ENCODE measurements at places on chromosomes 6 and 20. TPM values are rescaled to one million over a fixed set of nuclear protein-coding genes. Genes with fewer than 3 reads are reported as not detected.

GRCh38 chr6:20868397-20869096, 334.3 kb downstream of the CDKAL1 start:
- peak; percentile 78 for DNase-seq

DNA sequence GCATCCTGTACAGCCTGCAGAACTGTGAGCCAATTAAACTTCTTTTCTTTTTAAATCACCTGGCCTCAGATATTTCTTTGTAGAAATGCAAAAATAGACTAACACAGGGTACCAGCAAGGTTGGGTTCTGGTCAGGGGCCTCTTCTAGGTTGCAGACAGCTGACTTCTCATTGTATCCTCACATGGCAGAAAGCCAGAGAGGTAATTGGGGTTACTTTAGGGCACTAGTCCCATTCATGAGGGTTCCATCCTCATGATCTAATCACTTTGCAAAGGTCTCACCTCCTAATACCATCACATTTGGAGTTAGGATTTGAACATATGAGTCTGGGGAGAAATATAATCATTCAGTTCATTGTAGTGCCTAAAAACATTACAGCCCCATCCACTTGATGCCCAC, 101.5 kb downstream of the LCA5 start:
- no peak for DNase-seq

The GCM1 gene
- not detected for total RNA-seq

The SMAP1 gene
- total RNA-seq, result 31.1 TPM

DNA sequence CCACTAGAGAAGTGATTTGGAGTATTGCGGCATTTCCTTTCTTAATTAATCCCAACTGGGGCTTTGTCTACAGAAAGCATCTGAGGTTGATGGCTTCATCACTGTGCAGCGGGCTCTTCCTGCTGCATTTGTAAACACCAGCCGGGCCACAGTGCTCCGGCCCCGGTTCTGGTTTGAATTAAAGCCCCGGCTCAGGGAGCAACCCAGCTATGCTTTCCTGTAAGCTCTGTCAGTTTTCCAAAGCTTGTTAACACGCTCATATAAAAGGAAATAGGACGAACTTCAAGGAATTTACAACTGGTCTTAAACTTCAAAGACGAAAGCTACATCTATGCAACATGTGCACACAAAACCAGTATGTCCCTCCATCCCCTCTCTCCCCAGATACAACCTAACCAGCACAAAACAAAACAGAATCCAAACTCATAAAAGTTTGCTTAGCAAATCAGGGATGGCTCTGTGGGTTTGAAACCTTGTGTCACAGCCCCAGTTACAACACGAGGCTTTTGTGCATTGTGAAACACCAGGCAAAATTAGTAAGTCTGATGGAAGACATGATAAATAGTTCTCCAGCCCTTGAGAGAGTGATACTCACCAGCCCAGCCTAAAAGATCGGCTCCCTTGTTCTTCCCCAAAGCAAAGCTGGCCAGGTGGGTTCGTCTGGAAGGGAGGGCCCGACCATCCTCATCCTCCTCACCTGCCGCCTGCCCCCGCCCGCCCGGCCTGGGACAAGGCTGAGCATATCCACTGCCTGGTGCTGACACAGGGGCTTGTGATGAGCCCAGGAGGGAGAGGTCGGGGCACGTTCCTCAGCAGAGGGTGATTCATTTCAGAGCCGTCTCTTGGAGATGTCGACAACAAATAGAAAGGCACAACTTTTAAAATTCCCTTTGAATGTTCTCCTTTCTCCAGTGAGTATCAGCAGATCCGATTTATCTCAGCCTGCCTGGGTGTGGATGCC, 197.9 kb downstream of the TFAP2C start:
- DNase-seq, result no peak

The EDEM2 gene
- total RNA-seq, result 25.3 TPM

- peak; percentile 39 for DNase-seq
These were observed 77.5 kb downstream of the FKBP5 start for GRCh38 chr6:35611240-35611639.

GRCh38 chr6:46135176-46135575, 5.4 kb downstream of the ENPP4 start:
- no peak for DNase-seq

The NFATC2 gene
- total RNA-seq, result 0.39 TPM

DNA sequence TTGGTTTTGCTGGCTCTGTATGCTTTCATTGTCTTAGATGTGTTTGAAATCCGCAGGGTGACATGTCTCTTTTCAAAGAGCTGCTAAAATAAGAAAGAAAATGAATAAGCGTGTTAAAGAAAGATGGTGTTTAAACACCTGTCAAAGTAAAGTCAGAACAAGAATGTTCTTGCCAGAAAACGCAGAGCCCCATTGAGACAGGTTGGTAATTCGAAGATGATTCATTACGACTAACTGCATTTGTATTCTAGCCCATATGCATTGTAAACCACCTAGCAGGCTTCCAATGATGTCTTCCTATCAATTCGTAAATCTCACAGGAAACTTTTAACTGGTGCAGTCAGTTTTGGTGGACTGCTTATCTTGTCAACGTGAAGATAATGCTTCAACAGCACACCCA, 16.8 kb downstream of the PHACTR2 start:
- DNase-seq, result no peak

The MYL9 gene
- total RNA-seq, result 23.5 TPM

- no peak for DNase-seq
These were observed 205.7 kb downstream of the ANKRD60 start for GRCh38 chr20:58022711-58023110.

DNA sequence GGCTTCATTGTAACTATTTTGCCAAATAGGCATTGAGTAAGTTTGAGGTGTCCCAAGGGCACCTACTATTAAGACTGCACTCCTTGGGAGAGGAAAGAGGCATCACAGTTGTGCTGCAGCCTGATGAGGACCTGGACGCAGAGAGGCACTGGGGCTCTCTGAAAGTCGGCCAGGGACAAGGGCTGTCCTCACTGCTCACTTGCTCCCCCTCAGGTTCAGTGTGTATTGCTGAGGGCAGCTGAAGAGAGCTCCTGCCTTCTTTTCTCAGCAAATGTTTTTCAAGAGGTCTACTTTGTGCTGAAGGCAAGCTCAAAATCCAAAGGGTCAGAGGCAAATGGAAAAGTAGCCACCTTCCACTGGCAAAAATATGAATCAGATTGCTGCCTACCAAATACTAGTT, 331.8 kb downstream of the RIMS1 start:
- peak; percentile 83 for DNase-seq

GRCh38 chr20:35463455-35464300, 8.3 kb downstream of the CEP250 start:
- DNase-seq, result peak; percentile 92

The HEY2 gene
- 3.7 TPM for total RNA-seq

DNA sequence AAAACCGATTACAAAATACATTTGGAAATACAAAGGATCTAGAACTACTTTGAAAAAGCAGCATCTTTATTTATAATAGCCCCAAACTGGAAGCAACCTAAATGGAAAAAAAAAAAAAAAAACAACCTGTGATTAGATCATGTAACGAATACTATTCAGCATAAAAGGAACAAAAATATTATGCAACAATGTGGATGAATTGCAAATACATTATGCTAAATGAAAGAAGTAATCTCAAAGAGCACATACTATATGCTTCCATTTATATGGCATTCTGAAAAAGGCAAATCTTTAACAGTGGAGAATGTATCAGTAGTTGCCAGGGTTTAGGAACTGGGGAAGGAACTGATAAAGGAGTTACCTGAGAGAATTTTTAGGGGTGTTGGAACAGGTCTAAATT, 28.9 kb downstream of the IRAK1BP1 start:
- DNase-seq, result no peak

The PACSIN1 gene
- total RNA-seq, result 6.2 TPM

- peak; percentile 5 for DNase-seq
These were observed 605.4 kb upstream of the HTR1E start for GRCh38 chr6:86331919-86332318.

The CUTA gene
- 207 TPM for total RNA-seq

The TULP4 gene
- total RNA-seq, result 46.6 TPM

GRCh38 chr6:41356825-41357224, 21.4 kb downstream of the NCR2 start:
- no peak for DNase-seq

GRCh38 chr6:40552941-40553340, 34.2 kb downstream of the LRFN2 start:
- DNase-seq, result no peak

The CTCFL gene
- 2.1 TPM for total RNA-seq

GRCh38 chr6:132758689-132759088, 985 bp upstream of the VNN2 start:
- DNase-seq, result no peak

DNA sequence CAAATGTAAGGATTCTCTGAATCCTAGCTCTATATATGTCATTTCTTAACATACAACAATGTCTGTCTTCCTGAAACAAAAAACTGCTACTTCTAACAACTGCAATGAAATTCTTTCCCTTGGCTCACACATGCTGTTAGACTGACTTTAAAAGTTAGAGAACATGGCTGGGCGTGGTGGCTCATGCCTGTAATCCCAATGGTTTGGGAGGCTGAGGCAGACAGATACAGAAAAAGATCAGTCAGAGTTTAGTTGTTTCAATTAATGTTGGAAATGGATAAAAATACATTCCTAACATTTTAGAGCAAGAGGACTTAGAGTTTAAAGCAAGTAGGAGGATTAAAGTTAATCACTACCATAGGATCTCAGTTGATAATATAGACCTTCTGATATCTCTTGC, 28.7 kb upstream of the KIAA1586 start:
- DNase-seq, result no peak
